ENCODE measurements at places on chromosomes 6 and 20.
A peak's percentile ranks its signal among the peaks of the same experiment; 100 is the strongest.

DNA sequence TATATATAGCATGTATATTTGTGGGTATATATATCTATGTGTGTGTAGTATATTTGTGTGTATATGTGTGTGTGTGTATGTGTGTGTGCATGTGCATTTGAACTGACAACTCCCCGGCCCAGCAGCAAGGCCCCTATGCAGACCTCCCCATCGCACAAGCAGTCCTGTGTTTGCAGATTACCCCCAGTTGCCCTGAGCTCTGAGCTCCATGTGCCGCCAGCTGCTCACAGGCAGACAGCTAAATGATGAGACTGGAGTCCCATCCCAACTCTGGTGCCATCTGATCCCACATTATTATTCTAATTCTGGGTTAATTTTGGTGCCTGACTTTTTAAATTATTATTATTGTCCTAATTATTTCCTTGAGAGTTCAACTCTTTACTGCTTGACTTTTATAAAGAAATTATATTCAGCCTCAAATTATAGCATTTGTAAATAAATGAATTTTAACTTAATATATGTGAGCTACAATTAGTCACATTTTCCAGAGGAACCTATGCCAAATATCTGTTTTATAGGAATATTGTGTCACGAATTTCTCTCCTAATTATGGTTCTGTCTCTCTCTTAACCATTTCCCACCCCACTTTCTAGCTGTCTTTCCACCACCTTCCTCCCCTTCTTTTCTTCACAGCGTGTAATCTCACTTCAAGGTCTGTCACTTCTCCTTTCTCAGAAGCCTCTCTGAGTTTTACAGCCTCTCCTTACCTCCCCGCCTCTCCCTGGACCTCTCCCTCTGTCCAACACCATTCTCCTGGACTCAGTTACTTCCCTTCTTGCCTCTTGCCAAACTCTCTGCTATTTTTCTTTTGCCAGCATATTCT, 90.6 kb upstream of the SYNDIG1 start:
- no peak for DNase-seq

- DNase-seq = no peak
Measured at GRCh38 chr6:168244961-168245551, 74.5 kb downstream of the DACT2 start.

- peak; percentile 49 for DNase-seq
Measured at GRCh38 chr6:42555477-42556457, 8.1 kb upstream of the UBR2 start.

DNA sequence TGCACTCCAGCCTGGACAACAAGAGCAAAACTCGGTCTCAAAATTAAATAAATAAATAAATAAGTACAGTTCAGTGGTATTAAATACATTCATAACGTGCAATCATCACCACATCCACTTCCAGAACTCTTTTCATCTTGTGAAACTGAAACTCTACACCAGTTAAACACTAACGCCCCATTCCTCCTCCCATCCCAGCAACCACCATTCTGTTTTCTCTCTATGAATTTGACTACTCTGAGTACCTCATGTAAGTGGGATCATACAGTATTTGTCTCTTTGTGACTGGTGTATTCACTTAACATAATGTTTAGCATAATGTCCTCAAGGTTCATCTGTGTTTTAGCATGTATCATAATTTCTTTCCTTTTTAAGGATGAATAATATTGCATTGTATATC, 29.1 kb upstream of the SCML4 start:
- peak; percentile 64 for DNase-seq

GRCh38 chr6:144214622-144215401, 64.5 kb downstream of the STX11 start:
- DNase-seq = no peak

- DNase-seq = no peak
Measured at GRCh38 chr6:11139051-11139960, 27.8 kb upstream of the ERVFRD-1 start.

DNA sequence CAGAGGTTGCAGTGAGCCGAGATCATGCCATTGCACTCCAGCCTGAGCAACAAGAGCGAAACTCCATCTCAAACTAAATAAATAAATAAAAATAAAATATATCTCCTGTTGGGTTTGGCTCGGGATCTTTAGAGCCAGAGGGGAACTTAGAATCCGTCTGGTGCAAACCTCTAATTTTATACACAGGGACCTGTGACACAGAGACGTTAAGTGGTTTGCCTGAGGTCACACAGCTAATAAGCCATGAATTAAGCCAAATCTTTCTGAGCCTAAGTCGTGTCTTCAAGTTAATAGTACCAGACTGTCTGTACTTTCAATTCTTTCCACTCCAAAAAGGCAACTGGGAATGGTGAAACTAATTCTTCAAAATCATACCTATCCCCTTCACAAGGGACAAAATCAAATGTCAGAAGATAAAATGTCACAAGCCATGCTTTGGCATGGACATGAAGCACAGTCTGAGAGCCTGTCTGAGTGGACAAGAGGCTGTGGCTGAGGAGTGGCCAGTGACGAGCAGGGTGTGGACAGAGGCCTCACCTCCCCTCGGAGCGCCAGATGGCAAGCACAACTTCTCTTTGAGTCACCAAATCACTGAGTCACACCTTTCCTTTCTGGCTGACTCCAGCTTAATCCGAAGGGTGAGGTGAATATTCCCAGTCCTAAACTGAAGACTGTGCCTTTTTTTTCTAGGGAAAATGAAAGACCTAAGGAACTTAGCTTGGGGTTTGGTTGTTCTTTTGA, 177.4 kb downstream of the TFAP2A start:
- DNase-seq = no peak

GRCh38 chr6:38146021-38146733, 326.6 kb downstream of the ZFAND3 start:
- no peak for DNase-seq

- no peak for DNase-seq
Measured at GRCh38 chr6:30847971-30848436, 36.3 kb upstream of the DDR1 start.

DNA sequence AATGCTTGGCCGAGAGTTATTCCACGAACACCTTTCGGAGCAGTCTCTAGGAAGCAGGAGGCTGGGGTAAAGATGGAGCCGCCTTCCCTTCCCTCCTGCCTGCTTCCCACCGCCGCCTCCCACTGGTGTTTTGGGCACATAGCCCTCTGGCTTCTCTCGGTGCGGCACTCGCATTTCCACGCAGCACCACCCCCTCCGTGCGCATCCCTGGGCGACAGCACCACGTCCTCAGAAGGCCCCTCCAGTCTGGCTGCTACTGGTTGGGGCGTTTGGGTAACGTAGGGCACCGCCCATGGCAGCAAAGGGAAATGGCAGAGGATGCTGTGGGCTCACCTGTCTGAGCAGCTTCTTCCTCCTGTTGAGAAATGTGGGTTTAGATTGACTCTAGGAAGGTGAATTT, 2.4 kb downstream of the COL20A1 start:
- DNase-seq = peak; percentile 39
